Stimulated activated CD8-positive, alpha-beta memory T cell treated with anti-CD3 and anti-CD28 coated beads, Interleukin-7, amount 100 ng/mL, for 1 hour (primary cell): ENCODE measurements at places on chromosomes 16 and 17.

DNA sequence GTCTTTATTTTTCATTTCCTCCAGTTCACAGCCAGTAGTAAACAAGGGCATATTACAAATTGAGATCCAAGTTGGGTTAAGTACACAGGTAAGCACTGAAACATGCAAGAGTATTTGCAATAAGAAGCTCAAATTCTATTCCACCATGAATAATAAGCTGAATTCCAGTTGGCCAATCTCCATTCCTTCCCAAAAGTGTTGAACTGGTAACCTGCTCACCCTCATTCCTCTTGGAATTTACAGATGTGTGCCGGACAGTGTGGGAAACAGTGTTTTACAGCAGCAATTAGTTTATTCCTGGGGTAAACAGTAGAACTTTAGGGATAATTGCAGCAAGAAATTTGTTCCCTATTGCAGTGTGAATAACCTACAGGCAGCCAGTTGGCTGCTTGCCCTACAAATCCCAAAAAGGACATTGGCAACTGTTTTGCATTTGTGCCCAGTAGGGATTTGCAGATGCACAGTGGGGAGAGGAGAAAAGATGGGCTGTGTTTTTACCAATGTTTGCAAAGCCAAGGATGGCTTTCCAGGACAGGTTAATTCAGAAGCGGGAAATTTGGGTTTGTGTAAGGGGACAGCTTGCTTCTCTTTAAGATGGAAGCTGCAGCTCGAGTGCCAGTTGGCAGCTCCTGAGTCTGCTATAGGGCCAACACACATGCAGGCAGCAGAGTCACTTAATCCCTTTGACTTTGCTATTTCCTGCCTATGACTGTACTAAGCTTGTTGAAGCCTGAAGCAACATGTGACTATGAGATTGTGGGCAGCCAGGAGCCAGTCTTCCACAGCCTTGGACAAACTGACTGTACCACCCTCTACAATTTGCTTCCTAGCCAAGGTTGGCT, 318.9 kb downstream of the MAP2K6 start:
- no peak for DNase-seq

- DNase-seq, result no peak
Observed at GRCh38 chr17:77132411-77133086, 8.2 kb upstream of the SEC14L1 start.

- no peak for DNase-seq
Observed at GRCh38 chr17:5943232-5943631, 126.9 kb upstream of the WSCD1 start.

- DNase-seq, result no peak
Observed at GRCh38 chr16:84183911-84184591, 2.8 kb downstream of the TAF1C start.

DNA sequence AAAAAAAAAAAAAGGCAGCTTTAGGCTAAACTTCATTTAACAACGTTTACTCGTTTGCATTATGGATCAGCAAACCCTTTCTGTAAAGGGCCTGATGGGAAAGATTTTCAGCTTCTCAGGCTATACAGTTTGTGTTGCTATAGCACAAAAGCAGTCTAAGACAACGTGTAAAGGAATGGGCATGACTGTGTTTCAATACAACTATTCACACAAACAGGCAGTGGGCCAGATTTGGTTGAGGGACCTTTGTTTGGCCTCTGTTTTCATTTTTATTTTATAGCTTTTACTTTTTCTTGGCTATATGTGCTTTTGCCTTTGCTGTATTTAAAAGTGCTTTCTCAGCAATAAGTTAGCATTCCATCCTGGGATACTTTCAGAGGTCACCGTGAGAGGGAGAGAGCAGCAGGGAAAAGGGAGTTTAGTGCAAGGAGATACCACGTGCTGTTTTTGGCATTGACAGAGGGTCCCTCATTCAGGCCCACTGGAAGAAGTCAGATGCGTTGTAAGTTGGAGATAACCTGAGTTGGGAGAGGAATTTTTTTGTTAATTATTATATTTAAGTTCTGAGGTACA, 335.6 kb downstream of the UTP18 start:
- no peak for DNase-seq

- DNase-seq, result no peak
Observed at GRCh38 chr17:75856062-75856756, 1.1 kb upstream of the WBP2 start.

DNA sequence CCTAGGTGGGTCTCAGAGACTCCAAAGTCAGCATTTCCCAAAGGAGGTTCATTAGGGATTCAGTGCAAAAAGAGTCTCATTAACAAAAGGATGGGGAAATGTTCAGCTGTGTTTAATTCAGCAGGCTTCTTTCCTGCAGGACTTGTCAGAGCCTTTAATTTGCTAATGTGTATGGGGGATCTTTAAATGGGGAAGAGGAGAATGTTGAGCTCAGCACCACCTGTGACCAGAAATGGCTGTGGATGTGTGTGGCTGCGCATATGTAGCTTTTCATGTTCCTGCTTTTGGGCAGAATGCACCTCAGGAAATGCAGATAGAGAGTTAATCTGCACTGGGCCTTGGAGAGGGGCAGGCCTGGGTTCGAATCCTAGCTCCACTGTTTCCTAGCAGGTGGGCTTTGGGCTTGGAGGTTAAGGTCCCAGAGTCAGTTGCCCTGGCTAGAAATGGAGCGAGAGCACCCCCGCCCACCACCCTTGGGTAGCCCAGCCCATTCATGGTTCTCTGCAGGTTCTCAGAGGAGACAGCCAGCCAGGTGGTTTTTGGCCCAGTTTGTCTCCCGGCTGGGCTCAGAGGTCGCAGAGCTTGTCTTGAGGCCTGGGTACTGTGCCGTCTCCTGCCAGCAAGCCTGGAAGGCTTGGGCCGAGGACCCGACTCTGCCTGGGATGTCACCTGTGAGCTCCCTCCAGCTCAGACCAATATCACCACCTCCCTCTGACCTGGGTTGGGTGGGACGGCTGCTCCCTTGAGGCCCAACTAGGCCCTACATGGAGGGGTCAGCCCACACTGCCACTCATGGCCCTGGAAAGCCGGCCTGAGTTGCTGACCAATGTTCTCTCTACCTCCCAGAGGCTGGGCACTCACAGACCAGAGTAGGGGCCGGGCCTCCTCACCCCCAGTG, 9.3 kb downstream of the ADCY7 start:
- DNase-seq, result no peak
